ENCODE measurements at places on chromosomes 4 and X.

- no peak for DNase-seq
Observed at GRCh38 chr4:55955710-55956109, 7.0 kb downstream of the CEP135 start.

DNA sequence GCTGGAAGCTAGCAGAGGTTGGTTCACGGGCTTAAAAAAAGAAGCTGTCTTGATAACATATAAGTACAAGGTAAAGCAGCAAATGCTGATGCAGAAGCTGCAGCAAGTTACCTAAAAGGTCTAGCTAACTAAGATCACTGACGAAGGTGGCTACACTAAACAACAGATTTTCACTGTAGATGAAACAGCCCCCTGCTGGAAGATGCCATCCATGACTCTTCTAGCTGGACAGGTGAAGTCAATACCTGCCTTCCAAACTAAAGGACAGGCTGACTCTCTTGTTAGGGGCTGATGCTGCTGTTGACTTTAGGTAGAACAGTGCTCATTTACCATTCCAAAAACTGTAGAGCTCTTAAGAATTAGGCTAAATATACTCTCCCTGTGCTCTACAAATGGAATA, 99.5 kb downstream of the FBXW7 start:
- DNase-seq = no peak

GRCh38 chrX:1507511-1508463, 29.2 kb downstream of the P2RY8 start:
- DNase-seq = no peak

- no peak for DNase-seq
Observed at GRCh38 chr4:15239866-15240265, 188.0 kb upstream of the C1QTNF7 start.

GRCh38 chr4:183321516-183321915, 710 bp downstream of the CLDN24 start:
- no peak for DNase-seq

- DNase-seq = peak; percentile 0
Observed at GRCh38 chrX:110847334-110847733, 51.7 kb upstream of the CHRDL1 start.

DNA sequence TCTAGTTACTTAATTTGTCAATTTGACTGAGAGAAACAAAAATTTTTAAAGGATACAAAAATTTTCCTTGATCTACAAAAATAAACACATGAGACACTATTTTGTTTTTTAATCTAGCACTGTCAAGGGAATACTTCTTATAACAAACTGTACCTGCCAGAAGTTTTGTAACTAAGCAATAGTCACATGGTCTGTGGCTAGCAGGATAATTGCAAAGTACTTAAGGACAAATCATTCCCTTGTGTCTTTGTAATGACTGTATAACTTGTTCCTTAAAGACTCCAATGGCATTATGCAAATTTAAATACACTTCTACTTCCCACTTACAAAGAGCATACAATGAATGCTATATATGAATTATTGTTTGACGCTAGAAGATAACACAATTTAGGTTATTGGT, 25.1 kb upstream of the ANK2 start:
- no peak for DNase-seq

DNA sequence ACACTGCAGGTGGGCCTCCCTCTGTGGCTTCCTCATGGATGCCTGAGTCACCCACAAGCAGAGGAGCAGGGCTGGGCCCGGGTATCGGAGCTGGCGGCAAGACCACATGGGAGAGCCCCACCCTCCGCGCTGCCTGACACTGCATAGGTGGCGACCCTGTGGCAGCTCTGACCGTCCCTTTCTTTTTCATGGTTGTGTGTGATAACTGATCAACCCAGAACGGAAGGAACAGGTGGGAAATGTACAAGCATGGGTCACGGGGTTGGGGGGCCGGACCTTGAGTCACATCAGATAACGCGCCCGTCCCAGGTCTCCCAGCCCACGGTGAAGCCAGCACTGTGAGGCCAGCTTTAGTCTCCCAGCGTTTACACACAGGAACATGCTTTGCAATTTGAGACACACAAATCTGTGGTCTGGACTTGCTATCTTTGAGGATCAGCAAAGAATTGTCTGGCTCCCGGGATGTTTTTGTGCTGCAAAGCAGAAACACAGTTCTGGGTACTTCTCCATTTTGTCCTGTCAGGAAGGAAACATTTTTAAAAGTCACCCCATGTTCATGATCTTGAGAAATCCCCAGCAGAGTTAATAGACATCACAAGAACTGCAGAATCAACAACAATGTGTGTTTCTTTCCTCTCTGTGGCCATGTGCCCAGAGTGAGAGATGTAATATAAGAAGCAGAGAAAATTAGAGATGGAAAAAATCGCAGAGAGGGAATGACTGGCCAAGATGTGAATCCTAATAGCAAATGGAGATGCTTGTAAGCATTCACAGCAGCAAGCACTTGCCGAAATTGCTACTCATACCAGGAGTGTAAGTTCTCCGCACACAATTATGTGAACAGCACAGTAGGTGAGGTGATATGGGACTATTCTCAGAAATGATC, 70.1 kb upstream of the CBR4 start:
- DNase-seq = no peak

DNA sequence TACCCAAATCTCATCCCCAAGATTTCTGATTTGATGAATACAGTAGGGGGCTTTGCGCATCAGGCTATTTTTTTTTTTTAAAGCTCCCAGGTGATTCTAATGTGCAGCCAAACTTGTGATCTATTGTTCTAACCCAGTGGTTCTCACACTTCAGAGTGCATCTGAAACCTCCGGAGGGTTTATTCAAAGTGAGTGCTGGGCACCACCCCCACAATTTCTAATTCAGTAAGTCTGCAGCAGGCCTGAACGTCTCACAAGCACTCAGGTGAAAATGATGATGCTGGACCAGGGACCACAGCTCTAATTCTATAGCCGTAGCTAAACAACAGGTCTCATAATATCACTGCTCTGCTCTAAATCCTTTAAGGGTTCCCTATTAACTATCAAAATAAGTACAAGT, 211.4 kb downstream of the FMR1NB start:
- no peak for DNase-seq

DNA sequence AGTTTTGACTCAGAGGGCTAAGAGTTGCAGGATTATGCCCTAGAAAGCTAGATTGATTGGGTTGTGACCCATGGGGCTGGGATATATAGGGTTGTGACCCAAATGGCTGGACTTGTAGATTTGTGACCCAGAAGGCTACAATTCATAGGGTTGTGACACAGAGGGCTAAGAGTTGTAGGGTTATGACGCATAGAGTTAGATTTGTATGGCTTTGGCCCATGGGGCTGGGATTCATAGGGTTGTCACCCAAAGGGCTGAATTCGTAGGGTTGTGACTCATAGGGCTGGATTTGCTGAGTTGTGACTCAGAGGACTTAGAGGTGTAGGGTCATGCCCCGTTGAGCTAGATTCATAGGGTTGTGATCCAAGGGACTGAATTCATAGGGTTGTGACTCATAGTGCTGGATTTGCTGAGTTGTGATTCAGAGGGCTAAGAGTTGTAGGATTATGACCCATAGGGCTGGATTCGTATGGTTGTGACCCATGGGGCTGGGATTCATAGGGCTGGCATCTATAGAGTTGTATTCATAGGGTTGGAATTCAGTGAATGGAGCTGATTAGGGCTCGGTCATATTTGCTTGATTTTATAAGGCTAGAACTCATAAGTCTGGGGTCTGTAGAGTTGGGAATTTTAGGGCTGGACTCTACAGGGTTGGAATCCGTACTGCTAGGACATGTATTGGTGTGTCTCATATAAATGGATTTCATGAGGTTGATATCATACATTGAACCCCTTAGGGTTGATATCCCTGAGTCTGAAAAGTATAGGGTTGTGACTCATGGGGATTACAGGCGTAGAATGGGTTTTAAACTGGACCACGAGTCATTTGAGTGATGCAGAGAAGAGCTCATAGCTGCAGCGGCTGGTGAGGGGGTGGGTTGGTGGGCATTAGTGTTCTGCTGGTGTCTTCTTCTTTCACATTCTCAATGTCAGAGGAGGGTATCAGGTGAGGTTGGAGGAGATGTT, 125.7 kb downstream of the CRLF2 start:
- no peak for DNase-seq

GRCh38 chrX:10833299-10834169, 213.1 kb upstream of the MID1 start:
- no peak for DNase-seq

DNA sequence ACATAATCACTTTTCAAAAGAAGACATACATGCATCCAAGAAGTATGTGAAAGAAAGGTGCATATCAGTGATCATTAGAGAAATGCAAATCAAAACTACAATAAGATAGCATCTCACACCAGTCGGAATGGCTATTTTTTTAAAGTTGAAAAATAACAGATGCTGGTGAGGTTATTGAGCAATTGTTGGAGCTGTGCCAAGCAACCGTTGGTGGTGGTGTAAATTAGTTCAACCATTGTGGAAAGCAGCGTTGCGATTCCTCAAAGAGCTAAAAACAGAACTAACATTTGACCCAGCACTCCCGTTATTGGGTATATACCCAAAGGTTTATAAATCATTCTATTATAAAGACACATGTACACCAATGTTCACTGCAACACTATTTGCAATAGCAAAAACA, 14.2 kb downstream of the COX7B2 start:
- DNase-seq = no peak

- peak; percentile 41 for DNase-seq
Observed at GRCh38 chrX:9464435-9465371, at the start of gene TBL1X. TBL1X (plus strand) TSS chrX:9465058; CDS start chrX:9653587, 188,529 bp downstream.

DNA sequence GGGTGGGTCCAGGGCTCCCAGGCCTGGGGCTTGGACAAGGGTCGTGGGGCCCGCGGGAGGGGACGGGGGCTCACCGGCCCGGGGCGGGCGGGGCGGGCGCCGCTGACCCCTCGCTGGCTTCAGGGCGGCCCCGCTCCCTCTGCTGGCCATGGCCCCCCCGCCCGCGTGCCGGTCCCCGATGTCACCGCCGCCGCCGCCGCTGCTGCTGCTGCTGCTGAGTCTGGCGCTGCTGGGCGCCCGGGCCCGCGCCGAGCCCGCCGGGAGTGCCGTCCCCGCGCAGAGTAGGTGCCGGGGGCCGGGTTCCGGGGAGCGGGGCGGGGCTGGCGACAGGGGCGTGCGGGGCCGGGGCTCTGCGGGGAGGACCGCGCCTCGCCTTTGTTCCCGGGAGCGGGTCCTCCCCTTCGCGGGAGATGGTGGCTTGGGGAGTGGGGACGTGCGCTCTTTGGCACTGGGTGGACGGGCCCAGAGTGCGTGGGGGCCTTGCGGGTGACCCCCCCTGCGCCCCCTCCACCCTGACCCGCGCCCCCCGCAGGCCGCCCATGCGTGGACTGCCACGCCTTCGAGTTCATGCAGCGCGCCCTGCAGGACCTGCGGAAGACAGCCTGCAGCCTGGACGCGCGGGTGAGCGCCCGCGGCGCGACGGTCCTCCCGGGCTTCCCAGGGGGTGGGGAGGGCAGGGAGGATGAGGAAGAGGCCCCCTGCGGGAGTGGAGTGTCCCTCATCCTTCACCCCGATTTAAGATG, 16.8 kb upstream of the NAT8L start:
- peak; percentile 24 for DNase-seq

DNA sequence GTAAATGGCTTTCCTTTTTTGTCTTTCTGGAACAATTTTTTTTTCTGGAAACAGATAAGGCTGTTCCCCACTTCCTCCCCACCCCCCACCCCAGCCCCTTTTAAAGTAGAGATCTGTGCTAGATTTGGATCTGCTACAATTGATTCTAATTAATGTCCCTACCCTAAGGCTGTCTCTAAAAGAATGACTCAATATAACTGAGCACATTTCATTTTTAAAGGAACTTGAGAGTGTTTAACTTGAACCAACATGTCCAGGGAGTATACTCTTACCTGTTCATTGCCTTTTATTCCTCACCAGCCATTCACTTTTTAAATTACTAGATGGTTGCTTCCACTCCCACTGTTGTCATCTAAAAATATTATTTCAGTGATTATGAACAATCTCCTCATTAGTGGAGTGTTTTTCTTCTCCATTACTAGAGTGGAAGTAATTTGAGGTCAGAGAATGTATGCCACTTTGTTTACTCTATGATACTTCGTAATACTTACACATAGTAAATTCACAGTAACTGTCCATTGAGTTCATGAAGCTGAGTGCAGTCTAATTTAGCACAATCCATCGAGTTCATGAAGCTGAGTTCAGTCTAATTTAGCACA, 14.1 kb upstream of the CNOT6L start:
- DNase-seq = no peak

DNA sequence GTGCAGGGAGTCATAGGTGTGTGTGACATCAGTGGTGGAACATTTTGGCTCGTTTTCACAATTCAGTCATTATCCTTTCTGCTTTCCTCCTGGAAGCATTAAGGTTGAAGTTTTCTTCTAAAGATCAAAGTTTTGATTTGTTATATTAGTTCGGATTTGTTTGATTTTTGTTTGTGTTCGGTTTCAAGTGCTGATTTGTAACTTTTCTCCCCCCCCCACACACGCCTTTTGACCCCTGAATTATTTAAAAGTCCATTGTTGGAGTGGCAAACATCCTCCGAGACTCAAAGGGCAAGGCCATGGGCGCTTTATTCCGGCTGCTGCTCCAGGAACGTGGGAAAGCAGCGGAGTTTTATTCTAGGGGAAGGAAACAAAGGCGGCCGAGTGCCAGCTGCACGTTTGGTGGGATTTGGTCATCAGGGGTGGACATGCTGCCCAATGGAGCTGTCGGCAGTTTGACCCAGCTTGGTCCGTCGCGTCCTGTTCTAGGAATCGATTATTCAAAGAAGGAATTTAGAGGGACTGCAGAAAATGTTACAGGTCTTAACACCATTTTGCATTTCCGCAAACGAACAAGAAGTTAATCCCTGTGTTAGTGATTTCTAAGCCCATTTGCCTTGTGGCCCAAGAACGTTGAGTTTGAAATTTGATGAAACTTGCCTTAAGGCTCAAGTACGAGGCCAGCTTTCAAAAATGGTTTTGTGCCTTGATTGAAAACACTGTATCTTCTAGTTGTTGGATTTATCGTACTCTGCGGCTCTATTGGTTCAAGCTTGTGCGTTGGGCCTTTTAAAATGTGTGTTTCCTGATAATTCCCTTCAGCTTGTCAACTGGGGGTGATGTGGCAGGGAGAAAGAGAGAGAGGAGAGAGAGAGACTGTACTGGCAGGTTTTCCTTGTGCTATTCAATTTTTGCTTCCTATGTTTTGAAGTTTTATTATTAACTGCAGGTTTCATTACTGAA, 565 bp upstream of the ZNF41 start:
- no peak for DNase-seq

Data from stimulated activated CD4-positive, alpha-beta T cell treated with anti-CD3 and anti-CD28 coated beads, Interleukin-2, amount 100 ng/mL, for 4 hours (primary cell).